ENCODE measurements at places on chromosomes 7 and 10.

DNA sequence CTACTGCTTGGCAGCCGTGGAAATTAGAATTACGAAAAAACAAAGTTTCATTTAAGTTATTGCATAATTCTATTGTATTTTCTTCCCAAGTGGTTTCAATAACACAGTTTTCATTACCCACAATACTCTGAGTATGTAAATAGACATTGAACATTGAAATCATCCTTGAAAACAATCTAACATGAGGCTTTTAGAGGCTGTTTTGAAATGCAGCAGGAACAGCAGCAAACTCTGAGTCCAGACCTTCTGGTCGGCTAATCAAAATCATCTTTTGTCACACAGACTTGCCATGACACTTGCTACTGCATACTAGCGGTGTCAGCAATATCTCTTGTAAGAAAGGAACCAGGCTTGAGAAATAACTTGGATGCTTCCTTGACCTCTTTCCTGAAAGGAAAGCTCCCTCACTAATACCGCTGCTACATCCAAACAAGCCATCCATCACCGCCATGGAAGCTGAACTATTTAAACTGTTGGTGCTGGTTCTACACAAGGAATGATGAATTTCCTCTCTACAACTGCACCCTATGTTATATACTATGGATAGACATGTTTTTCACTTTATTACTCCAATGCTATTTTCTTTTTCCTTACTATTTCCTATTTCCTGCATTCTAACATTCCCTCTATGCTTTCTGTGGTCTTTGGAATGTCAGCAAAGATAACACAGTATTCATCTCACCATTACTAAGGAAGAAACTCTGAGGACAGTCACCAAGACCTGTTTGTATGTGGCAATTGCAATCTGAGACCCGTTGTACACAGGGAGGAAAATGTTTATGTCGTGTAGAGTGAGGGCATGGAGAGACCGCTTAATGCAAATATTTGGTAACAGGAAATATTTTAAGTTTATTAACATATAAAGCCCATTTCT is 130.8 kb downstream of the ITGA8 start:
- no peak for DNase-seq

DNA sequence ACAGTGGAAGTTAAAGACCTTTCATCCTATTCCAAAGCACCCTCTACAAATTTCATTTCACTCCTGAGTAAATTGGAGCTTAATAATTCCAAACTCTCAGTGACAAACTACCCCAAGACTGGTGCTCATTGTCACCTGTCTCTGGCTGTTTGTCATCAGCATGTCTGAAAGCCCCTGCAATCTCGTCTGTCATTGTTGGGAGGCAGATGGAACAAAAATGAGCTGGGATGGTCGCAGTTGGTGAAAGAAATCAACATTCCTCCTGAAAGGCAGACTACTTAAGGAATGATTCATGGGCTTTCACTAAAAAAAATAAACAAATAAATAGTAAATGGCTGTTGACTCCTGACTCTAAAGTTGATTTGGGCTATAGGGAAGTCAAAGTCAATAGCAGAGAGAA is 69.7 kb upstream of the PALS2 start:
- DNase-seq, result no peak

DNA sequence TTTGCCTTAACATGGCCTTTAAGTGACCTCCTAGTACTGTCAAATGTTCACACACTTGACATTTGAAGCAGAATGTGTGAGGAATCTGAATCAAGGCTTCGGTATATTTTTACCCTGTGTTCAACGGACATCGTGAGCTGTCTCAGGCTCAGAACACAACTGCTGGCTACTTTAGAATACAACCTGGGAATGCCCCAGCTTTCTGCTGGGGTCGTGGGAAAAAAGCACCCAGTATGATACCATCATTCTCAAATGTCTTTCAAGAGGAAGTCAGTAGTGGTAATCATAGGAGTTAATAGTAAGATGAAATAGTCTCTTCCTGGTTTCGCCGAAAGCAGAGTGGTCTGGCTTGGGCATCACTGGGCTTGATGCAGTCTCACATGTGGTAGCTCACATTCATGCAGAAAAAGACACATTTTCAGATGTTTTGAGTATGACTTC is 67.2 kb downstream of the CREB5 start:
- DNase-seq, result no peak

DNA sequence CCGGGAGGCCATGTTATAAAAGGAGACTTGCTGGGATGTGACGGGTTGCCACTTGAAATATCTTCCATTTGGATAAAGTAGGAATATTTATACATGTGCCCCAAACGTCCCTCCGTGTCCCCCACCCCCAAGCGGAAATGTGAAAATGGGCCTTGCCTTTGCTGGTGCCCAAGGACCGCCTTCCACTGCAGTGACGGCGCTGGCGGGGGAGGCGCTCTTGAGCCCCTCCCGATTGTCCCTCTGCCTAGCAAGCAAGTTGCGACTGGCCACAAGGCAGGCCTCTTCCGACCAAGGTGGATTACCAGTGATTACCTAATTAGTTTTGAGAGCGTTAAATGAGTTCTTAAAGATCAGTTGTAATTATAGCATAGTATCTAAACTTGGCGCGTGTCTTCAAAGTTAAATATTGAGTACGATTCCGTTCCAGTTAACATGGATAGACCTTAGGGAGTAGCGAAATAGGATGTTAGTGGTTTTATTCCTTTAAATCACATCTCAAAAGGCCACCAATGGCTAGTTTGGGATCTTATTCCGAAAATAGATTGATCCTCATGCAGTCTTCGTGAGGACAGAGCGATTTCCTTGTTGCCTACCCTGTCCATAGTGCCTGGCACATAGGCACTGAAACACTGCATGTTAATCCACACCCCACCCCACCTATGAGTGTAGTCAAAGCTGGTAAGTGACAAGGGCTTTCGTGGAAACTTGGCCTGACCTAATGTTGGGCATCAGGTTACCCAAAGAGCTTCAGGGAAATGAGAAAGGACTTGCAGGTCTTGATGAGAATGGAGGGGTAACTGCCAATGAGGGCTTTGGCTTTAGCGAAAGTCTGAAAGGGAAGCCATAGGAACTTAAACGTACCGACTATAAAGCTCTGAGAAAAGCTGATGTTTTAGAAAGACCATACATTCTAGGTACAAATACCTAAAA is 1.1 kb downstream of the PPIA start:
- DNase-seq, result peak; percentile 82

GRCh38 chr10:48589266-48589665 is 15.6 kb downstream of the ARHGAP22 start:
- DNase-seq, result no peak

DNA sequence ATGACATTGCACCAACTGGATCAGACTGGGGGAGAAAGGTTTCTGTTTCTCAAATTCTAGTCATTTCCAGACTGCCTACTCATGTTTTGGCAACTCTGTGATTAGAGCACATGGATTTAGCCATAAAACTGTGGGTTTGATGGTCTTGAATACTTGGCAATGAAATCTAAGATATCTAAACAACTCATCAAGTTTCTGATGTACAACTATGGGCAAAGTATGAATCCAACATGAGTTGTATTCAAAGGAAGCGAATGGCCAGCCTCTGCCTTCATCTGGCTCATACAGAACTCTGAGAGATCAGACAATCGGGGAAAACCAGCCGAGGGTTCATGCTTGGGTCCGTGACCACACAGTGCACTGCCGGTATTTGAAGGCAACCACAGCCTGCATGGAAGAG is 144.3 kb downstream of the ADAM12 start:
- no peak for DNase-seq

GRCh38 chr7:115300231-115300870 is 378.5 kb downstream of the MDFIC start:
- no peak for DNase-seq

DNA sequence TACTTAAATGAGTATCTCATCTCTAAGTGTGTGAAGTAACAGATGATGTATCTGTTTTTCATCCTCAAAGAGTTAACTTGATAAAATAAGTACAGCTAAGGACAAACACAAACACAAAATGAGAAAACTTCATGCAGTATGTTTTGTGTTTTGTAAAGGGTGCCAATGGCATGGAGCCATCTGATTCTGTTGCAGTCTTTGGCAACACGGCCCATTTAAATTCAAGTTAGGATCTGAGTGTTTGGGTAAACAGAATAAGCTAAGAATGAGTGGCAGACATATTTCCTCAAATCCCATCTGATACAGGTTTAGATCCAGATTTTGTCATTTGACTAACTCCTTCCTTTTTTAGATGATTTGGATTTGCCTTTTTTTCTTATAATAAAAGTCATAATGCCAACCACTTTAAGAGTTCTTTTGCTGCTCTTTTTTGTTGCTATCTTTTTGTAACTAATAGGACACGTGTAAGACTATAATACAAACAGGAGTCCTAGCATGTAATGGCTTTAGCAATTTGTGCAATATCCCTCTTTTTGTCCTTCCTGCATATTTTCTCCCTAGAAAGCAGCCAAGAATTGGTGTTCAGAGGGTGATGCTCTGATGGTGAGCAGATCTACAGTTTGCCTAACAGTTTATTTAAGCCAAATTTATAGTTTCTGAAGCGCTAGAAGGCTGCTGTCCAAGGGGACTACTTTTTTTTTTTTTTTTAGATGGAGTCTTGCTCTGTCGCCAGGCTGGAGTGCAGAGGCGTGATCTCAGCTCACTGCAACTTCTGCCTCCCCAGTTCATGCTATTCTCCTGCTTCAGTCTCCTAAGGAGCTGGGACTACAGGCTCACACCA is 18.9 kb upstream of the ACTA2 start:
- DNase-seq, result no peak

DNA sequence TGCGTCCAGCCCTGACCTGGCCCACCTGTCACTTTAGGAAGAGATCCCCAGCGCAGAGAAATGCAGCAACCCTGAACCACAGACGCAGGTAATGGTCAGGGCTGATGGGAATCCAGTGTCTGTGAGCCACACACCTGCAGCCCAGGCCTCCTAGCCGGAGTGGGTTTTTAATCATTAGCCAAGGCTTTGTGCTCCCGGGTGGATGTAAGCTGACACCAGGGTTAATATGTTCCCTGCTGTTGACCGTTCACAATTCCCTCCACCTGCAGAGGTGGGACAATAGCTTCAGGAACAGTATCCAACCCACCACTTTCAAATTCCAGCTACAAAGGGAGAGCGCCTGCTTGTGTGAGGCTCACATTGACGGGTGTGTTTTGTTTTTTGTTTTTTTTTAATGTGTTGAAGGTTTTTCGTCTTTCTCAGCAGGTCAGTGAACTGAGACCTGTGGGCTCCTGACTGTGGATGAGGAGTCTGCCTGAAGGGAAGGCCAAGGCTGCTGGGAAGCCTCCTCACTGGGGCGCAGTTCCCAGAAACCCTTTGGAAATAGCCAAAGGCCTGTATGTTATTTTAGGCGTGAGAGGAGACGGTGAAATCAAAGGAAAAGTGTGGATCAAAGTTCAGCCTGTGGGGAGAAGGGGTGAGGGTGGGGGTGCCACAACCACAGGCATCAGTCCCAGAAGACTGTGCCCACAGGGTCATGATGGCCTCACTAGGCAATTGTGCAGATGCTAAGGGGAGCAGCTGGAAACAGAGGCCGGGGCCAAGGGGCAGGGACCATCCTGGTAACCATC is 111.1 kb downstream of the TNS3 start:
- DNase-seq, result no peak

DNA sequence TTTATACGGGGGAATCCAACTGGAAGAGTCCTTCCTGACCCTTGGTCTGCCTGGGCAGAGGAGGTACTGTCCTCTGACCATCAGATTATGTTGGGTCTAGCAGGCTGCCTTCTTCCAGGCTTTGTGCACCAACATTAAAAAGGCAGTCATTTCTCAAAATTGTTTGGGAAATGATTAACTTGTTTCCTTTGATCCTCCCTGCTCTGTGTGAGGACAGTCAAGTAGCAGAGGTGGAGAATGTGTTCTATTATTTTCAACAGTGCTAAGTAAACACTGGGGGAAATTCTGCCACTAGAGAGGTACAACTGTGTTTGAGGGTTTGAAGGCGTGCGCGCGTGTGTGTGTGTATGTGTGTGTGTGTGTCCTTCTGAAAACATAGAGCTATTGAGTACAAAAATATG is 20.6 kb downstream of the ACSL5 start:
- no peak for DNase-seq

DNA sequence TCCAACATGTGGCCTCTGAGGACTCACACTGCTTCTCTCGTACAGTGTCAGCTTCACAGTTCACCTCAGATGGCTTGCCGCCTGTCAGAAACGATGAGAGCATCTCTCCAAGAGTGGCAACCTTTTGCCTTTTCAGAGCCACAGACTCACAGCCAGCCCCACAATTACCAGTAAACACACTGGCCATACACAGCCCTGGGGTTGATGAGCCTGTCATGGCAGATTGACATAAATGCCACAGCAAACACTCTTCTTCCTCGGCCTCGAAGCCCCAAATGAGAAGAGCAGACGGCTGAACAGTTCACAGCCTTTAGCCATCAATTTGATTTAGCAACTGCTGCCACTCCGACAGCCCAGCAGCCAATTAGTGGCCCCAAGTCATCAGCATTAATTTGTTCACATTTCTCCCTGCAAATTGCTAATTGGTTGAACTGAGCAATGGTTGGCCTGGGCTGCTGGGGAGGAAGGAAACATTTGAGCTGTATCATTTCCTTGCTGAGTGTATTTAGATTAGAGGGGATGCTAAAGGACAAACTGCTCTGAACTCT is 1142.9 kb downstream of the SORCS3 start:
- no peak for DNase-seq

GRCh38 chr7:5395246-5395645 is 28.4 kb downstream of the TNRC18 start:
- no peak for DNase-seq

DNA sequence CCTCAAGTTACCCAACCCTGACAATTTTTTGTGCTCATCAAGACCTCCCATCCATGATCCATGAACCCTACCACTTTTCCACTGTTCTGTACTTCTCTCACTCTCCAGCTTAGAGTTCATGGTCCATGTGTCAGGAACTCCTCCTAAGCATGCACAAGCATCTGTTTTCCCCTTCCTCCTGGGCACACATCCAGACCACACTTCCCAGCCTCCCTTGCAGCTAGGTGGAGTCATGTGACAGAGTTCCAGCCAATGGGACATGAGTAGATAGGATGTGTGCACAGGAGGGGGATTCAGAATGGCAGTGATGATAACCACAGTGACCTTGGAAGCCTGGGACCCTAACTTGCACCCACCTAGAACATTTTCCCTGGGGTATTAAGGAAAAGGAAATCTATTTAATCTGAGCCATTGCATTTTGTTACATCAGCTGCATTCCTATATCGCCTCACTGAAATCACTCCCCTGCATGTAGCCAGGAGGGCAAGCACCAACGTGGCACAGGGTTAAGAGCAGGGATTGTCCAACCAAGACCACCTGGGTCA is 9.6 kb upstream of the FRMPD2 start:
- DNase-seq, result no peak

DNA sequence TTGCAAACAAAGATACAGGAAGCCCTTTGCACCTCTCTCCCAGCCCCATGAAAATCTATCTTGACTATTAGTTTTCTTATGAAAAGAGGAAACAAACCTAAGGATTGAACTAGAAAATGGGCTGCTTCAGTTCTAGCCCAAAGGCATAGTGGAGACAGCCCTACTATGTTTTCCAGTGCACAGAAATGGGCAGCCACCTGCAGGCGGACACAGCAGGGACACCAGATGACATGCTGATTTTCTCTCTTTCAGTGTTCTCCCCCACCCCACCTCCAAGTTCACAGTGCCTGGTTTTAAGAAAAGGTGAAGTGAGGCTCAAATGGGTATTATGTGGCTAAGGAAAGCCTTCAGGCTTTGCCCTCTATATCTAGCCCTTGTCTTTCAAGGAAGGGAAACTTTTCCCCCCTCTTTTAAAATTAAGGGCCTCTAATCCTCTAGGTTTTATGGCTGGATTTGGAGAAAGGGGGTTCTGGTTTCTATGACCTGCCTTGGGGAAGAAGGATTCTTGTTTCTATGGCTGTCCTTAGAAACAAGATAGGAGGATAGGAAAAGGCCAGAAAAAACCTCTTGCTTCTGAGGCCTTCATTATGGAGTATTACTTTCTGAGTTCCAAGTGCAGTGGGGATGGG is 23.5 kb upstream of the DDX50 start:
- no peak for DNase-seq
